CD4-positive, alpha-beta T cell treated with Interleukin-12 subunit alpha and Interleukin-12 subunit beta, for 1 hour (primary cell): ENCODE measurements at places on chromosomes 12 and 14.

DNA sequence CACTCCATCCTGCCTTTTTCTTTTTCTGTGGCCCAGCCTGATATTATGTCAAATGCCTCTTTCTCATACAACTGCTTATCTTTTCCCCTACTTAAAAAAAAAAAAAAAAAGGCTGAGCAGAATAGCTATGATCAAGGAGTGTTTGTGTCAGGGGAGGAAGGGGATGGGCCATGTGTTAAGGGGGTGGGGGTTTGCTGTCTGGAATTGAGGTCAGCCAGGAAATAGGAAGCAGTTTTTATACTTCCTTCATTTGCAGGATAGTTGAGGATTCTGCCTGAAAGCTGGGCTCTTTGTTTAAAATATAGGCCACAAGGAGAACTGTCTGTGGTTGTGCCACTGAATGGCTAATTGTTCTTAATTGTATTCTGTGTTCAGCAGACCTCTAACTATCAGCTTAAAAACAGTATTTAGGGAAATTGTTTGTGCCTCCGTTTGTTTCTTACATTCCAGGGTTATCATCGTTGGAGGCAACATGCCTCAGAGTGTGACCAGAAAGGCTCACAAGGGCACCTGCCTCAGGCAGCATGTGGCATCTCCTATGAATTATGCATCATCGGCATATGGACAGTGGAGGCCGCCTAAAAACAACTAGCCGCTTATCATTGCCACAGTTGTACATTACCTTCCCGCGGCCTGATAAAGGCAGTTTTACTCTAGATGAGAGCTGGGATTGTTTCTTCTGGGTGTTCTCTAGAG, 96.0 kb downstream of the SRGAP1 start:
- no peak for DNase-seq

- no peak for DNase-seq
Measured at GRCh38 chr14:69768873-69769272, 1.9 kb downstream of the SRSF5 start.

DNA sequence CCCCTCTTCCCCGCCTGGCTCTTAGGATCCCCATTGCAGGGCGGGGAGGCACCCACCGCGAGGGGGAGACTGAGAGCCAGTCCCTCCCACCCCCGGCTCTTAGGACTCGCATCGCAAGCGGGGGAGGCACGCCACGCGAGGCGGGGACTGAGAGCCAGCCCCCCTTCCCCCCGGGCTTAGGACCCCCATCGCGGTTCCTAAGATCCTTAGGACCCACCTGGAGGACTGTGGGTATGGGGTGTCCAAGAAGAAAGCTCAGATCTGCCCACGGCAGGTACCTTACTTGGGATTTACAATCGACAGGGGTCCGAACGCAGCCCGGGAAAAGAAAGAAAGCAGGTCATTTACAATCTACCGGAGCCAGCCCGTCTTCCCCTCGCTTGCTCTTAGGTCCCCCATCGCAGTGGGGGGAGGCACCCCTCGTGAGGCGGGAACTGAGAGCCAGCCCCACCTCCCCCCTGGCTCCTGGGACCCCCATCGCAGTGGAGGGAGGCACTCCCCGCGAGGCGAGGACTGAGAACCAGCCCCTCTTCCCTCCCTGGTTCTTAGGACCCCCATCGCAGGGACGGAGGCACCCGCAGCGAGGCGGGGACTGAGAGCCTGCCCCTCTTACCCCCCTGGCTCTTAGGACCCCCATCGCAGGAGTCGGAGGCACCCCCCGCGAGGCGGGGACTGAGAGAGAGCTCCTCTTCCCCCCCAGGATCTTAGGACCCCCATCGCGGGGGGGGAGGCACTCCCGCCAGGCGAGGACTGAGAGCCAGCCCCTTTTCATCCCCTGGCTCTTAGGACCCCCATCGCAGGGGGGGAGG, 43.7 kb downstream of the DDX11 start:
- peak; percentile 52 for DNase-seq

GRCh38 chr14:72573725-72574417, 320.0 kb downstream of the DPF3 start:
- no peak for DNase-seq

- DNase-seq = no peak
Measured at GRCh38 chr12:132262256-132263060, 66.9 kb downstream of the GALNT9 start.

GRCh38 chr12:58487678-58488161, 432.6 kb downstream of the LRIG3 start:
- DNase-seq = no peak

GRCh38 chr12:70307868-70308267, 58.2 kb upstream of the KCNMB4 start:
- DNase-seq = no peak

DNA sequence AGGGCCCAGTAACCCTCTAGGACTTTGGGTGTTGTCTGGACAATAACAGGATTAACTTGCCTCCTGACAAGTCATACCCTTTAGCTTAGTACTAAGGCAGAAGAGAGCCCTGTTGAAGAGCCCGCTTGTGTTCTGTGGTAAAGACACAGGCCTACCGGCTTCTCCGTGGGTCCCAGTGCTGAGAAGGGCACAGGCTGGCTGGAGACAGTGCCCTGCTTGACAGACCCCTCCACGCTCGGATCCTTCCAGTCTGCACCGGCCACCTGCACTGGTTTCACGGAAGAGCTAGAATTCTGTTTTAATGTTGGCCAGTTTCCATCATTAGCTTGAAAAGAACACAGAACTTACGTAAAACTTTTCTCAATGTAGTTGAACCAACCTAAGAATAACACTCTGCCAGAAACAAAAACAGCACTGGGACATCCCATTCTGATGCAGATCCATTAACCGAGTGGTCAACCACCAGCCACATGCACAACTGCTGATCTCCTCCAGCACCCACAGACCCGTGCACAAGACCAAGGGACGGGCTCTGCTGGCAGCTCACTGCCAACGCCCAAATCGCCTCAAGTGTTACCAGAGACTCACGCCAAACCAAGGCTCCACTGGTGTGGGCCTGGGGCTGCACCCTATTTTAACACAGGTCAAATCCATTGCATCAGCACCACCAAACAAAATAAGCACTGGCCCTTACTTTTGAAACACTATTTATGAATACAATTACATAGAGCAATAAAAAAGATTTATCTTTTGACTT, 27.1 kb downstream of the ZFYVE21 start:
- DNase-seq = no peak

- DNase-seq = peak; percentile 20
Measured at GRCh38 chr14:24806061-24806678, 172.2 kb upstream of the GZMB start.

GRCh38 chr12:65879878-65880277, 55.6 kb downstream of the HMGA2 start:
- no peak for DNase-seq

GRCh38 chr12:13941258-13942249, 39.8 kb downstream of the GRIN2B start:
- DNase-seq = no peak

GRCh38 chr12:104166465-104166864, 28.5 kb upstream of the NFYB start:
- DNase-seq = no peak

DNA sequence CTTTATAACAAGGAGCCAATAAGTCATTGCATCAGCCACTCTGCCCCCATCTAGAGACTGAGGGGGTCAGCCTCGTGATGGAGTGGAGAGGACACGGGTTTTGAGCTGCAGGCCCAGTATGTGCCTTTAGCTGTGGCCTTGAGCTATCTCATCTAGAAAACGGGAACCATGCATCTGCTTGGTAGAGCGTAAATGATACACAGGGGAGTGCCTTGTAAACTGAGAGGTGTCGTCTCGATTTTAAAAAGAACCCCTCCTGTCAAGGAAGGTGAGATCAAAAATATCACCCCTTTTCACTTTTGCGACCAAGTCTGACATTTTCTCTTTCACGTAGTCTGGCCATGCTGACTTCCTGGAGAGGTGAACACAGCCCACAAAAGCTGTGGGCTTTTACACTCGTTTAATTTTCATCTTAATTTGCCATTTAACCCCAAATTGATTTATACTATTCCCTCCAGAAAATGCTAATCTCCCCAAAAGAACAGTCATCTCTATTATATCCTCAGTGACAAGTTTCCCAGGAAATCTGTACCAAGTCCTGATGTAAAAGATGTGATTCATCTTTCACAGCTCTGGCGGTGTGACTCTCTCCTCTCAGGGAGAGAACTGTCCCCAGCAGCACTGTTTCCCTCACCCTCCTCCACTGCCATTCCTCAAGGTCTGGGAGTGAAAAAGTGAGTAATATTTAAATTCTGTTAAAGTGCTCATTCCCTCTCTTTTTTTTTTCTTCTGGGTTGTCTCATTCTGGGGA, 30.6 kb downstream of the VCPKMT start:
- peak; percentile 52 for DNase-seq

DNA sequence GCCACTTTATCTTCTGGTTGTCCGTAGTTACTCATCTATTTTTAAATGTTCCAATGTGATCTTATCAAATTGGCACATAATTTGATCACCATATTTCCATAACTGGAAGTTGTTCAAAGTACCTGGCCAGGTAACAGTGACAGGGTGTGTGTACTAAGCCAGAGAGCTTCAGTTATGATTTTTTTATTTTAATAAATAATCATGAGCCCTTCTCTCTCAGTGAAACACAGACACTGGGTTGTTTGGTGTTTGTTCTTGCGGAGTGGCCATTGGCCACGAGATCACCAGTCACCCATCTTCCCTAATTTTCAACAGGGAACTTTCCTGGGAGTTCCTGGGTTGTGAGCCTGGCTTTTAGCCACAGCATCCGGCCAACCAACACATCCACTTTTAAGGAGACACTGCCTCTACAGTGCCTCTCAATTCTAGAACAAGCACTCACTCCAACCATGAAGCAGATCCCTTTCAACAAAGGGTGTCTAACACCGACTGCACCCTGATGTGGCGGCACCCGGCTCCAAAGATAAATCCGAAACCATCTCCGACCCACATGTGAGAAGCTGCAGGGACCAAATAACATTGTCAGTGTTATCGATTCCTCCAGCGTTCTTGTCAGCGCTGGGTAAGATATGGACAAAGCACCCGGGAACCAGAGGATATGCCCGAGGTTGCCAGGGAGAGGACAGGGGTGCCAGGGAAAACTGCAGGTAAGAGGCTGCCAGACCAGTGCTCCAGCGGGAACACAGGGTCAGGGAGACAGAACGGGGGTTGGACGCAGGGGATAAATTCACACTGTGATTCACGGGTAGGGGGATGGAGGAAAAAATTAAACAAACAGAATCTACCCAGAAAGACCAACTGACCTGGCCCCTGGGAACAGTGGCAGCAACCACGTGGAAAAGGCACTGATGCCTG, 49.9 kb downstream of the FOXN3 start:
- DNase-seq = no peak

DNA sequence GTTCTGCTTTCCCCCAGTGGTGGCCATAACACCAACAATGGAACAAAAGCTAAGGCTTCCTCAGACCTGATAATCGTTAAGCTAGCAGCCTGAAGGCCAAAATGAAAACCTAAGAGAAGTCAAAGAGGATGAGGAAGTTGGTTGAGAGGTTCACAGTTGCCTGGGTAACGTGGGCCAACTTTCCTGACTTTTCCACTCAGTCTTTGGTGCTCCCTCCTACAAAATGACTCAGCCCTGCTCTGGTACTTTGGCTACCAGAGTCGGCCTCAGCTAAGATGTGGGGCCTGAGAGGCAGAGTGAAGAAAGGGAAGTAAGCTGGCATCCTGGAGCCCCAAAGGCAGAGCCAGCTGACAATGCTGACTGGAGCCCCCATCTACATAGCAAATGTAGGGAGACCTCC, 14.9 kb upstream of the FKBP11 start:
- DNase-seq = no peak

DNA sequence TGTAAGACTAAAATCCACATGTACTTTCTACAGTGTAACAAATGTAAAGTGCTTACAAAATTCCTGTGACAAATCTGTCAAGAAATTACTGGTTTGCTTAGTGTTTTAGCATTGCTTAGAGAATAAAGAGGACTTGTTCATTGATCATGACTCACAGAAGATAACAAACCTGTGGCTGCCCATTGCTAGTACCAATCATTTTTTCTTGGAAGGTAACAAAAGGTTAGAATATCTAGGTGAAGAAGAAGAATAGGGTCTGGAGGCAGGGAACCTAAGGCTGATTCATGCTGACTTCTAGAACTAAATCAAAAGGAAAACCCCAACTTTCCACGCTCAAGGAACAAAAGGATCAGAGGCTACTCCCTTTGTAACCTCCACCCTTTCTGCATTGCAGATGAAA, 232.7 kb upstream of the ABCD2 start:
- no peak for DNase-seq

GRCh38 chr12:63042646-63043045, 107.7 kb upstream of the PPM1H start:
- DNase-seq = no peak

- DNase-seq = no peak
Measured at GRCh38 chr12:104751120-104751519, 207.0 kb downstream of the SLC41A2 start.

GRCh38 chr12:30902596-30902995, 24.0 kb upstream of the TSPAN11 start:
- no peak for DNase-seq

- DNase-seq = no peak
Measured at GRCh38 chr14:34437729-34438080, 24.3 kb downstream of the SPTSSA start.

GRCh38 chr12:3661028-3661427, 91.9 kb downstream of the CRACR2A start:
- DNase-seq = no peak

GRCh38 chr12:66279123-66279712, 23.1 kb upstream of the HELB start:
- DNase-seq = peak; percentile 64

GRCh38 chr14:68899033-68899603, 80.0 kb downstream of the ACTN1 start:
- peak; percentile 26 for DNase-seq

DNA sequence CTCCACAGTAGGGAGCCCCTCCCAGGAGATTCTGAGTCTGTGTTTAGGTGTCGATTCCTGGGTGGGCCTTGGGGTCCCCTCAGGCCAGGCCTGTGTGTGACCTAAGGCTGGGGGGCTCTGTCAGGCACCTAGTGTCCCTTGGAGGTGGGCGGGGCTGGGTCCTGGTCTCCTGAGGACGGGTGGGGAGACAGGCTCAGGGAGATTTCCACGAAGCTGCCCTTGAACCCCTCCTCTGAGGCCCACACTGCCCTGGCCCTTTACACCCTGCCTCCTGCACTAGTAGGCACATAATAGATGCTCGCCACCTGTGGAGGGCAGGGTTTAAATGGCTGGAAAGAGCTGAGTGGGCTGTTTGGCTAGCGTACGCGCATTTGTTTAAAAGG, 32.9 kb downstream of the MEG3 start:
- DNase-seq = no peak

DNA sequence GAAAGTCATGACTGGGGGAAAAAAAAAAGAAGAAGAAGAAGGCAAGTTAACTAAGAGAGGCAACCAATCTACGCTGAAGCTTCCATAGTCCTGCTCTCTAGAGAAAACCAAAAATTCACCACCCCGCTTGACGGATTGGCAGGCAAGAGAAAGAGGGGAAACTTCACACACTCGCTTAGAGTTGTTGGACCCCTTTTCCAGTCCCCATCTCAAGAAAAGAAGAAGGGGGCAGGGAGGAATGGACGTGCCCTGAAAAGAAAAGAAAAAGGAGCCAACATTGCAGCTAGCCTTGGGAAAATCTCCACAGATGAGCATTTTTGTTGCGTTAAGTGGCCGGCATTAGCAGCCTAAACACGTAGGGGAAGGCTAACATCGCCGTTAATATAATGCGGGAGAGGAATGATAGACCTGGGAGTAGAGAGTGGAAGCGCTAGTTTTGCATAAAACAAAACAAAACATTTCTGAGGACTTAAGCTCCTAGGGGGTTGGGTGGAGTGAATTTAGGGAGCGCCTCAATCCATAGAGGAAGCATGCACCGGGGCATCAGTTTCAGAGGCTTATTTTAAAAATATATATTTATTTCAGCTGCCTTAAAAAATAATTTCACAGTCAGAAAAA, 11.3 kb upstream of the FOXG1 start:
- no peak for DNase-seq
